Effector CD8-positive, alpha-beta T cell (primary cell): ENCODE measurements at places on chromosomes 7 and 10.

- DNase-seq, result no peak
These were observed 14.0 kb upstream of the ENTPD1 start for GRCh38 chr10:95741807-95742467.

- no peak for DNase-seq
These were observed 18.4 kb upstream of the LOXL4 start for GRCh38 chr10:98286419-98286818.

DNA sequence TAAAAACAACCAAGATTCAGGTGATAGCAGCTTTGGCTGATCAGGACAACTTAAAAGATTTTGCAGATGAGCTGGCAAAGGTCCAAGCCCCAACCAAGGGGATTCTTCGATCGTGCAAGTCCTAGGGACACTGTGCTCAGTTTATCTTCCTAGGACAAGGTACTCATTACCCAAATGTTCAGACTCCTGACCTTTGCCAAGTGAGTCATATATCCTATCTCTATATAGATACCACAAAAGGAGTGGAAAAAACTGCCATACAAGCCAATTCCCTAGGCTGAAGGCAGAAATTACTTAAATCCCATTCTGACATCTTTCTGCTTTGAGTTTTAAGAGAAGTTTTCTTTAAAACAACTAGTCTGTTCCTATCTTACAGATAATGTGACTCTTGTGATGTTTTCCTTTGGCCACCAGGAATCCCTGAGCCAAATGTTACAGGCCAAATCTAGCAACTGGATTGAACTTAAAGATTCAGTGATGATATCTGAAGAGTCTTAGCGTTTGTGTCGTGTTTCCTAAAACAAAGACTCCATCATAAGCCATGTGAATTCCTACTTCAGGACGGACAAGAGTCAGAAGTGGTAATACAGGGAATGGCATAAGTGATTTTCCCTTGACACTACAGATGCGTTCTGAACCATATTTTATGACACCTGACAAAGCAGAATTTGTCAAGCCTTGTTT lies 142.6 kb upstream of the ASAH2 start:
- no peak for DNase-seq

- no peak for DNase-seq
These were observed 427.8 kb upstream of the NPVF start for GRCh38 chr7:25656071-25656470.

- DNase-seq, result no peak
These were observed 415.7 kb upstream of the STEAP1 start for GRCh38 chr7:89738549-89738948.

- DNase-seq, result no peak
These were observed 370.8 kb downstream of the GRID1 start for GRCh38 chr10:85995791-85996190.

- DNase-seq, result no peak
These were observed 33.4 kb upstream of the PLPP4 start for GRCh38 chr10:120423431-120424197.

DNA sequence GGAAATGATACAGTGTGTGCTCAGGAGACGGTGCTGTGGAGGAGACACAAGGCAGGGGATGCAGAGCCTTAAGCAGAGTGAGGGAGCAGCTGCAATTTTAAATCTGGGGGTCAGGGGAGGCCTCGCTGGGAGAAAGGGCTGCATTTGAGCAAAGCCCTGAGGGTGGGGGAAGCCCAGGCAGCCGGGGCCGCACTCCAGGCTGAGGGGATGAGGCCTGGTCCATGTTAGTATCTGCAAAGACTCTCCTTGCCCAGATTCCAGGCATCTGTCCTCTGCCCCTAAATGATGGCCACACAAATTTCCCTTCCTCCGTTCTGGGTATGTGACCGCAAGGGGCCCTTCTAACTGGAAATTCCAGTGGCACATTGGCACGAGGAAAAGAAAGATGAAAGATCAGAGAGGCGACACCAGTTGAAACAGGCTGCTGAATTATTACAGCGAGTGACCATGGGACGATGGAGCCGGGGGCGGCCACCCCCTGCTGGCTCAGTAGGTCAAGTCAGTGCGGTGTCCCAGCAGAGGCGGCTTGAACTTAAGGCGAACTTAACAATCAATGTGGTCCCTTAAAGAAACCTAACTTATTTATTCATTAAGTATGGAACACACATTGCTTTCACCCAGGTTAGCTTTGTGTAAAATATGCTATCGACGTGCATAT lies 62.3 kb upstream of the KAT6B start:
- DNase-seq, result no peak

GRCh38 chr10:7315906-7316305 lies 94.9 kb downstream of the SFMBT2 start:
- no peak for DNase-seq

DNA sequence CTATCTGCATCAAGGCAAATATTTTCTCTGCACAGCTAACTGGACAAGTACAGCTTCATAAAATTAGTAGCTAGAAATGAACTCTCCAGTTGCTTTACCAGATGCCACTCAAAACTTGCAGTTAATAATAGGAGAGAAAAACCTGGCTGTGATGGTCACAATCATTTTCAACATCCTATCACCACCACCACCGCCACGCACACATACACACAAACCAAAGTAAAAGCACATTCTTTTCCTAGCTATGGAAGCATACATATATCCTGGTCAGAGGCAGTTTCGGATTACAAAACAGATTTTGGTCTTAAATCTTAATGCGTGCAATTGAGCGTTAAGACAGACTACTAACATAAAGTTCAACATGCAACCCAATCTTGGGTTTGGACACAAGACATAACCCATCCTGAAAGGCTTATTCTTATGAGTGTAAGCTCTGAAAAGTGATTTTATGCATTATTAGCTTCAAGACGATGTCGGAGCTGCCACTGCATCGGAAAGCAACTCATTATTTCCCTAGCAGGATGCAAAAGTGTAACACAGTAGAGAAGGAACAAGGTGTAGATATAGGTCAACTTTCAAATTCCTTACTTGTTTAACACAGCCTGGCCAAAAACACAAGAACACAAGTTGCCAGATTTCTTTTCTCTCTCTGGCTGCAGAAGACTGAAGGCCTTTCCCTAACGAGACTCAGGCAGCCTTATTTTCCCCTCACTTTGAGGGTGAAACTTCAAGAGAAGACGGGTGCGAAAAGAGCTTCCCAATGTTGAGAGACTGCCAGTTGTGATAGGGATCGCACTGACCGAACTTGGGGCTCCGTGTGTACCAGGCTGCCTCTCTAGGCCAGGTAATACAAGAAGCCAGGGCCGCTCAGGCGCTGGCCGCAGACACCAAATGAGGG lies 1.2 kb downstream of the CACUL1 start:
- DNase-seq, result no peak

- no peak for DNase-seq
These were observed 401 bp downstream of the LRRC27 start for GRCh38 chr10:132332433-132332754.

- no peak for DNase-seq
These were observed 765.9 kb downstream of the GRM8 start for GRCh38 chr7:126486806-126487205.

- no peak for DNase-seq
These were observed 25.3 kb upstream of the PPIF start for GRCh38 chr10:79321951-79322350.

- DNase-seq, result no peak
These were observed 113.8 kb downstream of the EPDR1 start for GRCh38 chr7:38034062-38034908.

GRCh38 chr7:102446387-102447156 lies 13.2 kb downstream of the ORAI2 start:
- DNase-seq, result no peak

DNA sequence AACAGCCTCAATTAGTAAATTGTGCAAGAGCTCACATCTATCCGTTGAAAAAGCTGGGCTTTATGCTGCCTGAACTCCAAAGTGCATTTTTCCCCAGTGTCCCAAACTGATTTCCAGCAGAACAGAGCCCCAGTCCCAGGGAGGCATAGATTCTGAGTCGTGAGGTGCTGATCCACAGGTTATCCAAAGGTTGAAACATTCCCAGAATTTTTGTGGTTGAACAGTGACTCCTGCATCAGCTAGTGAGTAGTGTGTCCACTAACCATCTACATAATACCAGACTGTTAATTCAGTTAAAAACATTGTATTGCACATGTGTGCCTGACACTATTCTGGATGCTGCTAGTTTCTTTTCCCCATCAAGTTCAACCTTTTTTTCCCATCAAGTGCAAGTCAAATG lies 761.5 kb downstream of the GATA3 start:
- no peak for DNase-seq

GRCh38 chr7:4692055-4692454 lies 10.0 kb downstream of the FOXK1 start:
- DNase-seq, result no peak

- DNase-seq, result no peak
These were observed 152.6 kb upstream of the NRG3 start for GRCh38 chr10:81722399-81722798.

GRCh38 chr10:99329554-99330346 lies 594 bp downstream of the CNNM1 start:
- no peak for DNase-seq

DNA sequence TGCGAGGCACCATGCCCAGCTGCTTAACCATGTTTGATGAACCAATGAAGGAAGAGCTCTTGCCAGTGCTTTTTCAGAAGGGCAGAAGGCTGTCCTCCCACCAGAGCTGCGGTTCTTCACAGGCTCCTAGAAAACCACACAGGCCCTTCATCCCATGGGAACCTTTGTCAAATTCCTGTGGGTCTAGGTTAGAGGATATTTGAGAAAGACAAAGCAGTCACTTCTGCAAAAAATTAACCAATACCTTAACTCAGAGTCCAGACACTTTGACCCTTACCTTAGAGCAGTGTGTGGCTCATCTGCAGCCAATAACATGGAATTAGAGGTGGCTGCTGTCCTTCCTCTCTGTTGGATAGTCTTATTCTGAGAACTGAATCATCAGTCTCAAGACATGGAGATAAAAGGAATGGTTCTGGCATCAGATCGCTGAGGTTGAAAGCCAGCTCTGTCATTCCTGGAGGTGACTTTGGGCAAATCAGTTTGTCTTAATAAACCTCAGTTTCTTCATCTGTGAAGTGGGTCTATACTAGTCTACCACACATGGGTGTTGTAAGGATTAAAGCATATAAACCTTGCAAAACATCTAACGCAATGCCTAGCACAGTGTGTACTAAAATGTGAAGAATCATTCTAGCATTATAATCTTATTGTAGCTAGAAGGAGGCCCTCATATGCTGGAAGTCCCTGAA lies 65.1 kb upstream of the PIP4K2A start:
- no peak for DNase-seq

DNA sequence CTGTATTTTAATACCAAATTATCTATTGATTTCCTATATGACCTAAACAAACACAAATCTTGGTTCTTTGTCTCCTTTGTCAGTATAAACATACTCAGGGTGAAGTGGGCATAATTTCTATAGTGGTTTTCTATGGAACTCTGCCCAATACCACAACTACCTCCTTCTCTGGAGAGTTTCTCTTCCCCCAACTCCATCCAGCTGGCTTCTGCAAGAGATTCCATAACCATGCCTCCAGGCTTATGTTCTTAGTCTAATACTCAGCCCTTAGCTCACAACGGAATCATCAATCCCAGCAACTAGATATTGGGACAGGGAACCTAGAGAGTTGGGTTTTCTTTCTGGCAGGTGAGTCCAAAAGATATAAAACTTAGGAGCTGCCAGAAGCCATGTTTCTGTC lies 127.3 kb downstream of the TRIL start:
- no peak for DNase-seq

- DNase-seq, result no peak
These were observed 716.1 kb downstream of the PHTF2 start for GRCh38 chr7:78514634-78515033.

DNA sequence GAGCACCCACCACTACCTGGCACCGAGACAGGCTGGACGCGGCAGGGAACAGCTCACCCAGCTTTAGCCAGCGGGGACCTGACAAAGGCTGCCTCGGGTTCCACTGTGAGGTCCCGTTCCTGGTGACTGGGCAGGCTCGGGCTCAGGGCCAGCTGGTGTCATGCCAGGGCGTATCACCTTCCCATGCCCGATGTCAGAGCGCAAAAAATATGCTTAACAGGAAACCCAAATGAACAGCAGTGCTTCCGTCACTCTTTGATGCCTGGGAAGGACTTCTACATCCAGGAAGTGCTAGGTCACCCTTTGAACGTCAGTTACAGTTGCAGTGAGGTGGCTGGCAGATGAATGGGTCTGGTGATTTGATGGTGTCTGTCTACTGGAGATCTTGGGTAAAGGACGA lies 106.0 kb downstream of the ADARB2 start:
- DNase-seq, result no peak

- DNase-seq, result no peak
These were observed 127.2 kb downstream of the PPP1R17 start for GRCh38 chr7:31814187-31814586.

GRCh38 chr10:22752272-22752889 lies 38.0 kb upstream of the PIP4K2A start:
- DNase-seq, result no peak

DNA sequence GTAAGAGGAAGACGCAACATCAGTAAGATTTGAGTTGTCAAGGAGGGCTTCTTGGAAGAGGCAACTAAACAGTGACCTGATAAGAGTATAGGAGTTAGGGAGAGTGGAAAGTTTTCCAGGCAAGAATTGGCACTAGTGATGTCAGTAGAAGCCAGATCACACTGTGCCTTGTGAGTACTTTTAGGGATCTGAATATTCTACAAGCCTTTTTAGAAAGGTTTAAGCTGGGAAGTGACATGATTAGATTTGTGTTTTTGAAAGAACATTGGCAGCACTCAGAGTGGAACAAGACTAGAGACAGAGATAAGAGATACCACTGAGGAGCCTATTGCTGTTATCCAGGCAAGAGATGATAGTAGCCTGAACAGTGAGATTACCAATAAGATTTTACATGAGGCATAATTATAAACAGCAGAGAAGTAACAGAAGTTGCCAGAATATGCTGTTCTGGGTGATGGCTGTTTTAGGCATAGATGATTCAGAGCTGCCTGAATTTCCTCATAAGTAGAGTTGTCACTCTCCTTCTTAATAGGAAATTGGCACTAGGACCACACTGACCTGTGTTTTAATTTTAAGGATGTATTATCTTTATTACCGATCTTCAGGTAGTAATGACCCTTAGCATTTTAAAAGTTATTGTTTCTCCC lies 45.6 kb downstream of the NHLRC2 start:
- no peak for DNase-seq
